ENCODE measurements at places on chromosomes 13 and 19. TPM values are rescaled to one million over a fixed set of nuclear protein-coding genes. Genes with fewer than 3 reads are reported as not detected.

DNA sequence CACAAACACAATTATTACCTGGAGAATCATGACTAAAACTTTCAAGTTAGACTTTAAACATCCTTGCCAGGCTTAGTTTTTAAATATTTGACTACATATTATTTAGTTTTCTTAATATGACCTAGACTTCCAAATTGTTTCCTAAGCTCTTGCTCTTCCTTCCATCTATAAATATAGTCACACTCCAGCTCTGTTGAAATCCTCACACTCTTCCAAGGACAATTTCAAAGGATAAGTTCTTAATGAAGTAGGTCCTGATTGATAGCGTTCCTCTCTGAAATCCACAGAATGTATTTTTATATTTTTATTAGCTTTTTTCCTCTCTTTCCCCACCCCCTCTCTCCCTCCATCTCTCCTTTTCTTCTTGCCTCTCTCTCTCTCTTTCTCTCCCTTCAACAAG is 1074.1 kb upstream of the PCDH20 start:
- no peak for DNase-seq

Gene VAV1
- not detected for total RNA-seq

- DNase-seq: peak; percentile 86
Measured at GRCh38 chr13:95784161-95784899, 107.4 kb downstream of the DNAJC3 start.

GRCh38 chr13:46347277-46347676 is 39.8 kb downstream of the RUBCNL start:
- DNase-seq: no peak

DNA sequence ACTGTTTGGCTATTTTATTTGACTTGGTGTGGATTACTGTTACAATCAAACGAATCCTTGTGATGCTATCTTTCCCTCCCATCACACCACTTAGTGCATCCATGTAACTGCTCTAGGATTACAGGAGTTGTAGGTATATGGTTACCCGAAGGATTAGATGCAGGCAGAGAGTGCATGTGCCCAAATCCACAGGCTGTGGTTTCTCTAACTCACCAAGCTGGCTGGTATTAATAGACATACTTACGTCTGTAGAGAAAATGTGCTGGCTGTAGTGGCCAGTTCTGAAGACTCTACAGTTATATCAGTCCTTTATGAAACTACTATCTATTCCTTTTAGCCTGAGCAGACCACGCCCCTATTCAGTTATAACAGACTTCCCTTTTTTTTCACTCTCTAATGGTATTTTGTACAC is 1.1 kb upstream of the HMGB1 start:
- DNase-seq: no peak

DNA sequence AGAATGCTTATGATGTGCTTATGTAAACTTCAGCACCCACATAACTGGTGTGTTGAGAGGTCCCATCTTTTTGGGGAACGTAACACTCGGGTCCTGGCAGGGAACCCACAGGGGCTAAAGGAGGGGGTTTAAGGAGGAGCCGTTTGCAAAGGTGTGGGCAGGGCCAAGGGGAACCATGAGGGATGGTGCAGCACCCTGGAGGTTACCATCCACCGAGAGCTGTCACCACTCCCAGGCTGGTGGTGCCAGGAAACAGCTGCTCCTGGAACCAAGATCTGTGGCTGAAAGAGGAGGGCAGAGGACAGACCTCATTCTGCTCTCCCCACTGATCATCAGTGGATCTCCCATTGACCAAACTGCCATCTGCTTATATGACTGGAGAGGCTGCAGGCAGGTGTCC is 23.2 kb upstream of the CYP4F8 start:
- DNase-seq: no peak

DNA sequence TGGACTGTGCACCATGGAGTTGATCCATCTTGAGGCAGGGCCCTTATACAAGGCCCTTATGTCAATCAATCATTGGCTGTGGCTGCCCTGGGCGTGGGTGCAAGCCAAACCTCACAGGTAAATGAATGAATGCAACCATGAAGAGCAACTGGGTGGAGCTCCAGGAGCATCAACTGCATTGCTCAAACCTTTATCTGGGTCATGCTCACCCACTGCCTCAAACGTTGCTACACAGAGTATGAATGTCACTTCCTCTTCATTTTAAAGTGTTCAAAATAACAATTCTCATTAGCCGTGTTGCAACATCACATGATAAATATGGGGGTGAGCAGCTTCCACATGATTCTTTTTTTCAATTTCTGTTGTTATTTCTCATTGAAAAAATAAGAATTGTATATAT is 6.4 kb upstream of the ZNF333 start:
- DNase-seq: no peak

- DNase-seq: no peak
Measured at GRCh38 chr19:18009412-18010066, 1.6 kb downstream of the ARRDC2 start.

DNA sequence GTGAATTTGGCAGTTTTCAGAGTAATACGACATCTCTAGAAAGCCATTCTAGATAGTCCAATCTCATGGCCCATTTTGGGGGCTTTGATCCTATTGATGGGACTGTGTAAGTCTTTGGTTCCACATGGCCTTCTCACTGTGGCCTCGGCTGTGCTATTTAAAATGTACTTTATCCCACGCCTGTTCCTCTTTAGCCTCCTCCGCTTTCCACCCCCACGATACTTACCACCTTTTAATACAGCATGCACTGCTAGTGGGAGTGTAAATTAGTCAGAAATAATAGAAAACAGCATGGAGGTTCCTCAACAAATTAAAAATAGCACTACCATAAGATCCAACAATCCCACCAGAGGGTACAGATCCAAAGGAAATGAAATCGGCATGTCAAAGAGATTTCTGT is 28.3 kb upstream of the CEBPG start:
- no peak for DNase-seq

GRCh38 chr13:80559944-80560343 is 219.0 kb upstream of the SPRY2 start:
- DNase-seq: no peak
